ENCODE measurements at places on chromosomes 11 and 22. TPM values are rescaled to one million over a fixed set of nuclear protein-coding genes. Genes with fewer than 3 reads are reported as not detected.

LARGE1 gene
- 0.15 TPM for total RNA-seq

DNA sequence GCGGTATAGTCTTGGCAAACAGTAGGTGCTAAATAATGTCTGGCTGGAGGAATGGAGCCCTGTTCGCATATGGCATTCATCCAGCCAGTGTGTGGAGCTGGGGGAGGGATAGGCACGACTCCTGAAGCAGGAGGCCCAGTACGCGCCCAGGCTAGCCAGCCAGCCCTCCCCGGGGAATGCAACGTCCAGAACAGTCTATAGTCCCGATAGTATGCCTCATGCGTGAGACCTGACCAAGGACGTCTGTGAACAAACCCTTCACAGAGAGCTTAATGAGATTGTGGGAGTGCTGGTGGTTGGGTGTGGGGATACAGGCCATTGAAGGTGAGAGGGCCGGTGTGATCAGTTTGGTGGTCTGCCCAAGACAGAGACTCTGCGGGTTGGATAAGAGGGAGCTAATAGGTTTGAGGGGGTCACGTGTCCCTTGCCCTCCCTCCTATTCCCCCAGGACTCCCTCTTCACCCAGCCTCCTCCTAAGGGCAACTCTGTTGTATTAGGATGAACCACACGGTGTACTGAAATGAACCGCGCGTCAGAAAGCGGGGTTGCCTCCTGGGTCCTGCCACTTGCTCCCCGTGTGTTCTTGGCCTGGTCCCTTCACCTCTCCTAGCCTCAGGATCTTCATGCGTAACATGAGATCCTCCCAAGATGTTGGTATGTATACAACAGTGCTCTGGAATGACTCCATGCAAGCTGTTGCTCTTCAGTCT, 987 bp upstream of the GRIK4 start:
- DNase-seq: no peak

GRCh38 chr11:93662175-93662570, 691 bp downstream of the CEP295 start:
- DNase-seq: peak; percentile 72

- DNase-seq: peak; percentile 82
These were observed 32.4 kb upstream of the CD44 start for GRCh38 chr11:35106595-35106994.

DNA sequence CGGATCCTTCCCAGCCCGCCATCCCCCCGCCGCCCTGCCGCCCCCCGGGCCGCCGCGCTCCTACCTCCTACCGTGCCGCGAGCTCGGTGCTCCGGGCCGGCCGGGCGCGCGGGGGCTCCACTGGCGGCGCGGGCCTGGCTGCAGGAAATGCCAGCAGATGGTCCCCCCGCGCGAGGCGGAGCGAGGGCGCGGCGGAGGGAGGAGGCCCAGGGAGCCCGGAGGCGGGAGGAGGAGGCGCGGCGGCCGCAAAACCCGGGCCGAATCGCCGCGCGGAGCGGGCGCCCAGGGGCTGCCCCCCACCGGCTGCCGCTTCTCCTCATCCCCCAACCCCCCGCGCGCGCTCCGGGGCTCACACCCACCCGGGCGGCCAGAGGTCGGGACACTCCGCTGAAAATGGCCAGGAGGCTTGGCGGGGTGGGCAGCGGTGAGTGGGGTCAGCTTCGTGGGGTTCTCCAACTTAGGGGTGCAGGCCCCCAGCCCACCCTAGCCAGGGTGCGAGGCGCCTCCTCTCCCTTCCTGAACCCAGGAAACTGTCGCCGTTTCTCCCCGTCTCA, at the start of gene OSBPL5:
Gene OSBPL5 (minus strand): TSS at position 159 of the 554 bp plus-strand sequence. CDS start 36,162 bp downstream, outside the sequence.
- DNase-seq: no peak

DNA sequence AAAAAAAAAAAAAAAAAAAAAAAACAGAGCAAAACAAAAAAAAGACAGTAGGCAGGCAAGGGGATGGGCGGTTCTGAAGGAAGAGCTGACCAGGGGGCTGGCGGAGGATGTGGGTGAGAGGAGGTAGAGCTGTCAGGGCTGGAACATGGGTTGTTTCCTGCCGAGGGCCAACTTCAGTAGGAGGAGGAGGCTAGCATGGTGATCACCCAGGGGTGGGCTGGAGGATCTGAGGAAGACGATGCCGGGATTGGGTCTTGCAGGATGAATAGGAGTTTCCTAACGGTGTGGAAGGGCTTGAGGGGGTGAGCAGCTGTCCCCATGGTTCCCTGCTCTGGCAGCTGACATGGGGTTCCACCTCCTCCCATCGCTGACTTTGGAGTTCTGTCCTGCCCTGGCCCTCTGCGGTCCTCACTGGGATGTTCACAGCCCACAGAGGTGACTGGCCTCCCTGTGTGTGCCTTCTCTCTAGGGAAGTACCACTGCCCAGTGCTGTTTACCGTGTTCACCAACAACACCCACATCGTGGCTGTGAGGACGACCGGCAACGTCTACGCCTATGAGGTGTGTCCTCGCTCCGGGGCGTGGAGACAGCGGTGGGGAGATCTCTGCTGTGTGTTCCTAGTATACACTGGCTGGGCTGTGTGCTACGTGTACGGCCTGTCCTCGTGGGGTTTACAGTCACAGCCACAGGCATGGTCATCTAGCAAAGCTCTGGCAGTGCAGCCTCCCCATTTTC, 15.2 kb downstream of the PPIL2 start:
- DNase-seq: no peak

Measured in Karpas-422 (cell line).